GM04504 (cell line): ENCODE measurements at places on chromosomes 3 and 15.

DNA sequence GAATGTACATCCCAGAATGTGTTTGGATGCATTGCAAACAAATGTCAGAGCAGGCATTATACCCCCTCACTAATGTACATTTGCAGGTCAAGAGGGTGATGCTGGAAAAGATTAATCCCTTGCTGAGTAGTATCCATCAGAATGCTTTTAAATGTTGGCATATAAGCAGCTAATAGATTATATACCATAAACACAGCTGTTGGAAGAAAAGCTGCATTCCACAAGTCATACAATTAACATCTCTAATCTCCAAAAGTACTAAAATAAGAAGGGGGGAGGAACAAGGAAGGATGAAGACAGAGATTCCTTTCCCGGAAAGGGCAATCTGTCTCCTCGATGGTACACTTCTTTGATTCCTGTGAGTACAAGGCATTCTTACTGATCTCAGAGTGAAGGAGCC lies 445.7 kb upstream of the CDIN1 start:
- no peak for DNase-seq

- peak; percentile 32 for DNase-seq
Measured at GRCh38 chr3:52636673-52637072, 49.0 kb downstream of the PBRM1 start.

DNA sequence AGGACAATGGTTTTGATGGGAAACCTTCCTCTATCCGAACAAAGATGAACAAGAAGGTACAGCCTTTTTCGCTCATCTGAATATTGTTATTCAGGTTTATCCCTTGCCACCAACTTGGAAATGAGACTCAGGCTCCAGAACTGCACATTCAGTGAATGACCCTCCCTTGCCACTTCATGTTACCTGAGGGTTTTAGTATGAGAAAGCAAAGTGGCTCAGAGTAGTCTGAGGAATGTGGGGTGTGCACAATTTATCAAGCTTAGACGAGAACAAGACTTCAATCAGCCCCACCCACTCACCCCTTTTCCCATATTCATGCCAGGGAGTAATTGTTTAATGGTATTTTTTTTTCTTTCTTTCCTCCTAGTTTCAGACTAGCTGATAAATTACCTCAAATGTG lies 265.3 kb upstream of the POU1F1 start:
- DNase-seq: no peak

GRCh38 chr15:100278596-100279380 lies 63.0 kb downstream of the ADAMTS17 start:
- no peak for DNase-seq

GRCh38 chr3:154398084-154398967 lies 31.7 kb downstream of the GPR149 start:
- DNase-seq: no peak

GRCh38 chr3:111735912-111736311 lies 123.2 kb upstream of the PHLDB2 start:
- DNase-seq: no peak

DNA sequence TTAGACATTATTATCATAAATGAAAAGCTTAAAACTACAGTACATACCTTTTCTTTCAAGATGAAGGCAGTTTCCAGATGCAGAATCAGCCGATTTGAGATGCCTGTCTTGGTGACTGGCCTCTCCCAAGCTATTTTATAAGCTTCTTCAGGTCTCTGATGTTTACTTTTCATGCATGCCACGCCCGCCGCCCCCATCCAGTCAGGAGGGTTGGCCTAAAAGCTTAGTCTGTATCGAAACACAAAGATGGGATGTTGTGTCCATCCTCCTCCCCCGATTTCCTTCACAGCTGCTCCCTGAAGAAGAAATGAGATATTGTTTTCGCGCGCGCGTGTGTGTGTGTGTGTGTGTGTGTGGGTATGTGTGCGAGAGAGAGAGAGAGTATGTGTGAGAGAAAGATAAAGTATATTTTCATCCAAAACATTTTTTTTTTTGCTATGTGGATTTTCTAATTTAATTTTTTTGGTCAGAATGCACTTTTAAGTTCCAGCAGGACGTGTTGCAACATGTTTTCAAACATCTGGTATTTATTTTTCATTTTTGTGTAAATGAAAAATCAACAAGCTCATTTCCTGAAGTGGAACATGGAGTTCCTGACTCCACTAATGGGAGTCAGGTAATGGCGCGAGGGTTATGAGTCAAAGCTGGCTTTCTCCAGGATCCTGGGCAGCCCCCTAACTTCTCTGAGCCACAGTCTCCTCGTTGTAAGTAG lies at the start of gene APOD:
APOD (minus strand) TSS at position 110 of the 712 bp plus-strand sequence. CDS start 4,479 bp downstream, outside the sequence.
- DNase-seq: no peak

DNA sequence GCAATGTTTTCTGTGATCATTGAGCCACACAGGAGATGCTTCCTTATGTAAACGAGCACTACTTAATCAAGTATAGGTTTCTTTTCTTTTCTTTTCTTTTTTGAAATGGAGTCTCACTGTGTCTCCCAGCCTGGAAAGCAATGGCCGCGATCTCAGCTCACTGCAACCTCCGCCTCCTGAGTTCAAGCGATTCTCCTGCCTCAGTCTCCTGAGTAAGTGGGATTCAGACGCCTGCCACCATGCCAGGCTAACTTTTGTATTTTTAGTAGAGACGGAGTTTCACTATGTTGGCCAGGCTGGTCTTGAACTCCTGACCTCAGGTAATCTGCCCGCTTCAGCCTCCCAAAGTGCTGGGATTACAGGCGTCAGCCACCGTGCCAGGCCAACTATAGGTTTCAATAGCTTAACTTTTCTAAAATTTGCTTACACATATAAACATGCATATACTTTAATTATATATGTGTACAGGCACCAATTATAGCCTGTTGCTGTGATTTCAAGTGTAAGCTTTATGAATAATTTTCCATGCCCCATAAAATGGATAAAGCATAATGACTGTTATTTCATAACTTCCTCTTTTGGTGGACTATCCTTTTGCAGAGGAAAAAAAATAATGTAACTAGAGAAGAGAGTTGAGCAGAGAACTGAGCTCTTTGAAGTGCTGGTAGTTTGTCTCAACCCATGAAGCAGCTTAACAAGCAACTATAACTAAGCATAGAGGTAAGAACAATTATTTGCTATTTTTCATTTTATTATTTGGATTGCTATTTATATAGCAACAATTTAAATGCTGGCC lies 24.8 kb upstream of the MBNL1 start:
- DNase-seq: no peak

- no peak for DNase-seq
Measured at GRCh38 chr3:12287727-12288181, 1.1 kb upstream of the PPARG start.

DNA sequence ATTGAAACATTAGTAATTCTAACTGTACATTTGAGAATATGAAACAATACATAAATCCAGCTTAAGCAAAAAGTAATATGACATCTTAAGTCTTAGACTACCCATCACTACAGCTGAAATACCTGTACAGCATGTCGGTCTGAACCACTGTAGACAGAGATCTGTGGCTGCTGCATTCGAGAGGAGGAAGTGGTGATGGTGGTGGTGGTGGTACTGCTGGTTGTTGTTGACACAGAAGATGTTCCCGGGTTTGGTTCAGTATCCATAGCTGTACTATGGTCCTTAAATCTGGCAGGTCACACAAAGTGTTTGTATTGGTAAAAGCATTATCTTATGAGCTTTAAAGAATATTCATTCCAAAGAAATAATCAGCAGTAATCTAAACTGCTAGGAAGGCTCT lies 2.9 kb downstream of the PHC3 start:
- no peak for DNase-seq

DNA sequence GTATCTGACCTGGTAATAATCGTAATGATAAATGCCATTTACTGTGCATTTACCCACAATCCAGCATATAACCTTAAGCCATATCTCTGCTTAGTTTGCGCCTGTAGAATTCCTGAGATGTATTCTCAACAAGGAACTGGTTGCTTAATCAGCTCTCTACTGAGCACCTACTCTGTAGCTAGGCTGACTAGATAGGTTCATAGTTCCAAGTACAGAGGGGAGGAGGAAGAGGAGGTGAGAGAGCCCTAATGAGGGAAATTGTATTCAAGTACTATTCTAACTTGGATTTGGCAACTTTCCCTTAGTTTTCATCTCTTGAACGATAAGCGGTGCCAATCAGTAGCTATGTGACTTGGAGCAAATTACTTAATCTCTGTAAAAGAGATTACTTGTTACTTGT lies 5.6 kb upstream of the AKAP13 start:
- DNase-seq: no peak

- DNase-seq: no peak
Measured at GRCh38 chr3:182357928-182358327, 435.4 kb upstream of the ATP11B start.

DNA sequence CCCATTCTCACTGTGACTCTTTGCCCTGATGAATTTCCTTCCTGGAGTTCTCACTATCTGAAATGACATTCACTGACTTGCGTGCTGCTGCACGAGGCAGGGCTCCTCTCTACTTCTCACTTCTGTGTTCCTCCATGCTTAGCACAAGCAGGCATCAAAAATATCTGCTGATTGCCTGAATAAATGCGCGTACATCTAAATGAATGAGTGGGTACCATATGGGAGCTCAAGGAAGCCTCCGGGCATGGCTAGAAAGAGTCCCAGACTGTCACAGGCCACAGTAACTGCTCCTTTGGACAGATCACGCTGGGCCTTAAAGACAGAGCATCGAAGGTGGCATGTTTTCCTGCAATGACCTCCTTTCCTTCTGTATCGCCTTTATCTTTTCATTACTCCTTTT lies 31.6 kb downstream of the HCN4 start:
- no peak for DNase-seq

GRCh38 chr15:38904298-38904697 lies 339.7 kb upstream of the RASGRP1 start:
- DNase-seq: no peak

GRCh38 chr3:153443961-153444360 lies 281.9 kb downstream of the RAP2B start:
- no peak for DNase-seq

DNA sequence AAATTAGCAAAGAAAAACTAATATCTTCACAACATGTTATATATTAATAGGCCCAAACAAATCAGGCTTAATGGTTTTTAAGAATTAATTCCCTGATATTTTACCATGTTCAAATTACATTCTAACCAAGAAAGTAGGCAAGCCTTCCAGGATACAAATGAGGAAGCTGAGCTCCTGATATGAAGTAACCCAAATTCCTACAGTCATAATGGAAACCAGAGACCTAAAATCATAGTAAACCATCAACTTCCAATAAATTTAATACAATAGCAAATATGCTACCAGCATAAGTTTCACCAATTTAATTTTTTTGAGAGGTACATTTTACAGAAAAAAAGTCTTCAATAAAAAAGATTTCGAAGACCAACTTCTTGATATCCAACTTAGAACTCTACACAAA lies 3.8 kb downstream of the DCBLD2 start:
- no peak for DNase-seq

GRCh38 chr3:4647411-4647810 lies 154.3 kb downstream of the ITPR1 start:
- no peak for DNase-seq

- no peak for DNase-seq
Measured at GRCh38 chr15:101801048-101801447, 2.3 kb upstream of the OR4F6 start.

DNA sequence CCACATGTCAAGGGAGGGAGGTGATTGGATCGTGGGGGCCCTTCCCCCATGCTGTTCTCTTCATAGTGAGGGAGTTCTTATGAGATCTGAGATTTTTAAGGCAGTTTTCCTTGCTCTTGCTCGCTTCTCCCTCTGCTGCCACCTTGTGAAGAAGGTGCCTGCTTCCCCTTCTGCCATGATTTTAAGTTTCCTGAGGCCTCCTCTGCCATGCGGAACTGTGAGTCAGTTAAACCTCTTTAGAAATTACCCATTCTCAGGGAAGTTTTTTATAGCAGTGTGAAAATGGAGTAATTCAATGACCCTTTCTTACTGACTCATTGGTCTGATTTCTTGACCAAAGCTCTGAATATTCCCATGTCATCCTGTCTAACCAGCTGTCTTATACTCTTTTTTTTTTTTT lies 484.4 kb upstream of the TPRG1 start:
- peak; percentile 66 for DNase-seq

GRCh38 chr15:80588801-80589200 lies 106.3 kb upstream of the ABHD17C start:
- DNase-seq: peak; percentile 62

GRCh38 chr15:45126535-45127158 lies 3.0 kb downstream of the DUOXA1 start:
- no peak for DNase-seq

- DNase-seq: no peak
Measured at GRCh38 chr3:174268586-174268985, 590.5 kb upstream of the NAALADL2 start.
